ENCODE measurements at places on chromosomes 5 and 9.

- no peak for DNase-seq
Measured at GRCh38 chr5:152202321-152202720, 202.8 kb downstream of the NMUR2 start.

DNA sequence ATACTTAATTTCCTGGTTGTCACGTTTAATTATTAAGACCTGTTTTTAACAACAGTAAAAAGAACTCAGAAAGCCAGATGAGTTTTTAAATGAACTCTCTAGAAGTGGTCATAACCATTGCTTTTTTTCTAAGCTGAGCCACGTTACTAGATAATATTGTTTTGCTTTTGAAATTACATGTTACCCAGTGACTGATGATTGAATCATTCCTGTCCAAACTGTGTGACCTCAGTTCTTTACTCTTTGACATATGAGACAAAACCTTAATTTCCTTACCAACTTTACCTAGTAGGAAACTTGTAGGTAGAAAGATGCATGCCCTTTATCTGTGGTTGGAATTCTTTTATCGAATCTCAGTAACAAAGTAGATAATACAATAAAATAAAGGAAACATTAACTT, 411.7 kb downstream of the SH3GL2 start:
- DNase-seq, result no peak

- DNase-seq, result no peak
Measured at GRCh38 chr9:134326724-134327601, 708 bp downstream of the RXRA start.

GRCh38 chr5:9710069-9710468, 79.9 kb upstream of the TAS2R1 start:
- no peak for DNase-seq

- no peak for DNase-seq
Measured at GRCh38 chr9:1941989-1942388, 73.2 kb upstream of the SMARCA2 start.

- no peak for DNase-seq
Measured at GRCh38 chr9:87517732-87518131, 20.1 kb downstream of the DAPK1 start.

DNA sequence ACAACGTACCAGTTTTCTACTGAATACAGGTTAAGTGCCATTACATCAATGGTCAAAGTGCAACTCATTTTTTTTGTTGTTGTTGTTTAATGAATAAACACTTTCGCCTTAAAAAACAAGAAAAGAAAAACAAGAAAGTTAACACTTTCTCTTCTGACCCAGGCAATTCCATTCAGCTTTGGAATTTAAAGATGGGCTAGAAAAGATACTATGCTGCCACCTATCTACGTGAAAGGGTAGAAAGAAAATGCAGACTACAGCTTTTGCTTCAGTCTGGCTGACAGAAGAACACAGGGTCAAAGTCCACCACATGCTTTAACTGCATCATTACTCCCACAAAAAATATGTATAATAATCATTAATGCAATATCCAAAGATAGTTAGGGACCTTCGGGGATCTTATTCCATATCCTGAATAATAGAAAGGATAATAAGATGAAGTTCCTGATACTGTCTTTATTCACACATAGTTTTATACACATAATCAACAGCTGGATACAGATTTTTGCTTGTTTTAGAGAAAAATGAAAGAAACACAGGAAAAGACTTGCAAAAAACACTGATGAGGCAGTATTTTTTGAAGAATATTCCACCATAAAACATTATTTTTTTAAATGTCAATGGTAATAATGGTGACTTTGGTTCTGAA, 40.4 kb downstream of the ZDHHC21 start:
- DNase-seq, result no peak

DNA sequence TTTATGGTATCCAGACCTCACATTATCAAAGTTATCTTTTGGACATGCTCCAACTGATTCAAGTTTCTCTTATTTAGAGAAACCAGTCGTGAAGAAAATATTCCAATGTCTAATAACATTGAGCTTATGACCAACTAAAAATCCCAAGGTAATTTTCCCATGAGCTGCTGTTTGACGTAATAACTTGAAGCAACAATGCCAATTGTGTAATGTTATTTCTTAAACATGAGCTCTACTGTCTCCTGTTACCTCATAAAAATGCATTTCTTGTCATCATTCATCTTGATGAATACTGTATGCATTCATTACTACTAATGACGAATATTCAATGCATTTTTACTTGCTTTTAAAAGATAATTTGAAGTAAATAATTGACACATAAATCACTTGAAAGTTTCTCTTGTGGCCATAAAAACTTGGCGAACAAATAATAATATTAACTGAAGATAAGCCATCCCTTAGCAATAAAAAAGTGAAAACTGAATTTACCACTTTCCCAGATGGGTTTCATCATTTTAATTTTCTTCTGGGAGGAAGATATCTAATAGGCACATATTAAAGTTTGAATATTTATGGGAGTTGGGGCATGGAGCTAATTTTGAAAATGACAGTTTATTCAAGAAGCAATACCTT, 424 bp upstream of the MARCOL start:
- no peak for DNase-seq

DNA sequence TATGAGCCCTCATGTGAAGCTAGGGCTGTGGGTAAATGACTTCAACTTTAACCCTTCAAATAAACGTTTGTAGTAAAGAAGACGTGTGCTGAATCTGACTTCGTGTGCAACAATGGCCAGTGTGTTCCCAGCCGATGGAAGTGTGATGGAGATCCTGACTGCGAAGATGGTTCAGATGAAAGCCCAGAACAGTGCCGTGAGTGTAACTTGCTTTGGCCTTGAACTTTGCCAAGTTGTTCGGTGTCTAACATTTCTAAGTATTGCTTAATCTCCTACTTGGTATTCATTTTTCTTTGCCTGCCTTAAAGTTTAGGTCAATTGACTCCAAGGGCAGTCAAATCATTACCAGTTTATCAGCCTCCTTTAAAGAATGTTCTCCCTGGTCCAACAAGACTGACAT, 18.2 kb downstream of the VLDLR start:
- DNase-seq, result no peak

GRCh38 chr5:146706321-146706972, 172.1 kb downstream of the PPP2R2B start:
- DNase-seq, result no peak

- DNase-seq, result no peak
Measured at GRCh38 chr5:497871-498509, 26.3 kb downstream of the SLC9A3 start.

DNA sequence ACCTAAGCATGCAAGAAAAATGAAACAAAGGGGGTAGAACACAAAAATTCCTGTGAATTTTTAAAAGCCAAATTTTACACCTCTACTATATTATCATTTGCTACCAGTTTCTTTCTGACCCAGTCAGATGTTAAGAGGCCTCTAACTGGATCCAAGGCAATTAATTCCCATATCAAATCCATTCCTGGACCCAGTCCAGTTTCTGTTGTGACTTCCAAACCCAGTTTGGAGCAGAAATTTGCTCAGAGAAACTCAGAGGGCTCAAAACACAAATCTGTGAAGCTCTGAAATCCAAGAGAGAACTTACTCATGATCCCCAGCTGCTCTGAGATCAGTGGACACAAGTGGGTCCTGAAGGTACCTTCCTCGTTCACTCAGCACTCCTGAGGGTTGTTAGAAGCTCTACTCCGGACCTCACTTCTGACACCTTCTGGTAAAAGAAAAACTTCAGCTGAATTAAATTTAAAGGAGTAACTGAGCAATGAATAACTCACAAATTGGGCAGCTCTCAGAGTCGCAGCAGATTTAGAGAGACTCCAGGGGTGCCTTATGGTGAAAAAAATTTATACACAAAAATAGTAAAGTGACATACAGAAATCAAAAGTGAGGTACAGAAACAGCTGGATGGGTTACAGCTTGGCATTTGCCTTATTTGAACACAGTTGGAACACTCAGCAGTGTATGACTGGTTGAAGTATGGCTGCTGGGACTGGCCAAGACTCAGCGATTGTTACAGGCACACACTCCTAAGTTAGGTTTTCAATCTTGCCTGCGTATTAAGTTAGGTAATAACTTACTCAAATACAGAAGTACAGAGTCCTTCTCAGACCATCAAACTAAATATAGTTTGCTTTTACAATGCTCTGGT, 32.4 kb downstream of the INSL4 start:
- no peak for DNase-seq

- DNase-seq, result no peak
Measured at GRCh38 chr5:31680528-31680927, 41.6 kb downstream of the PDZD2 start.

Data from GM12864 (cell line).